ENCODE measurements at places on chromosomes 7 and 10. TPM values are rescaled to one million over a fixed set of nuclear protein-coding genes. Genes with fewer than 3 reads are reported as not detected.

ELOVL3 gene
- total RNA-seq = 0.13 TPM

H2BK1 gene
- total RNA-seq = not detected

CPXM2 gene
- 114 TPM for total RNA-seq

STAMBPL1 gene
- total RNA-seq = 48.9 TPM

FAM221A gene
- total RNA-seq = 1.5 TPM

R3HCC1L gene
- 13.1 TPM for total RNA-seq

KCNH2 gene
- 0.79 TPM for total RNA-seq

ACSL5 gene
- 1.4 TPM for total RNA-seq

UNCX gene
- total RNA-seq = not detected

CYP3A7 gene
- total RNA-seq = not detected

SLC26A3 gene
- total RNA-seq = not detected

CLCN1 gene
- total RNA-seq = 0.07 TPM

MEOX2 gene
- total RNA-seq = 28.3 TPM

FAM131B gene
- 3.2 TPM for total RNA-seq

ASB15 gene
- not detected for total RNA-seq

PNLIPRP2 gene
- not detected for total RNA-seq

RAMP3 gene
- not detected for total RNA-seq

VAX1 gene
- total RNA-seq = not detected

TSC22D4 gene
- total RNA-seq = 20.6 TPM

HSPA12A gene
- total RNA-seq = 25.8 TPM

TRIM73 gene
- 1.3 TPM for total RNA-seq

HYAL4 gene
- total RNA-seq = not detected

CACNA2D1 gene
- total RNA-seq = 134 TPM

SEMA4G gene
- total RNA-seq = 3.0 TPM

MKX gene
- not detected for total RNA-seq

Data from smooth muscle cell of the pulmonary artery (primary cell).